Upper lobe of left lung (tissue), 6 donors: ENCODE measurements at places on chromosomes 4 and X. TPM values are rescaled to one million over a fixed set of nuclear protein-coding genes. Genes with fewer than 3 reads are reported as not detected.
A peak's percentile ranks its signal among the peaks of the same experiment; 100 is the strongest.

- no peak for DNase-seq
Measured at GRCh38 chr4:89114100-89114499, 2.8 kb downstream of the TIGD2 start.

- no peak for DNase-seq
Measured at GRCh38 chr4:7529368-7530080, 94.8 kb upstream of the PSAPL1 start.

- no peak for DNase-seq
Measured at GRCh38 chrX:124405868-124406267, 59.5 kb downstream of the SH2D1A start.

DNA sequence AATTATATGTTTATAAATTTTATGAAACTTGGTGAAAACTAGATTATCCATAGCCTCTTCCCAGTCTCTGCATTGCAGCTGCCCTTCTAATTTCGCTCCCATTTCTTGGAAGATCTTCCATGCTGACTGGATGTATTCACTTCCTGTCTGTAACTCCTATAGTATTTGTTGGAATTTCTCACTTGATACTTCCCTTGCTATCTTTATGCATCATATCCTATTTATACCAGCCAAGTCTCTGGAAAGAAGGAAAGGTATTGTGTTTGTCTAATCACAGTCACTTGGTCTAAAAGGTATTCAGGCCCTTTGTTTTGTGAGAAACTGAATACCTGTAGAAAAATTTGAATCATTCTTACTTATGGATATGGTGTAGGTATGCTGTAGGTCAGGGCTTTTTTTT is 870.9 kb upstream of the FRG1 start:
- DNase-seq, result no peak

DNA sequence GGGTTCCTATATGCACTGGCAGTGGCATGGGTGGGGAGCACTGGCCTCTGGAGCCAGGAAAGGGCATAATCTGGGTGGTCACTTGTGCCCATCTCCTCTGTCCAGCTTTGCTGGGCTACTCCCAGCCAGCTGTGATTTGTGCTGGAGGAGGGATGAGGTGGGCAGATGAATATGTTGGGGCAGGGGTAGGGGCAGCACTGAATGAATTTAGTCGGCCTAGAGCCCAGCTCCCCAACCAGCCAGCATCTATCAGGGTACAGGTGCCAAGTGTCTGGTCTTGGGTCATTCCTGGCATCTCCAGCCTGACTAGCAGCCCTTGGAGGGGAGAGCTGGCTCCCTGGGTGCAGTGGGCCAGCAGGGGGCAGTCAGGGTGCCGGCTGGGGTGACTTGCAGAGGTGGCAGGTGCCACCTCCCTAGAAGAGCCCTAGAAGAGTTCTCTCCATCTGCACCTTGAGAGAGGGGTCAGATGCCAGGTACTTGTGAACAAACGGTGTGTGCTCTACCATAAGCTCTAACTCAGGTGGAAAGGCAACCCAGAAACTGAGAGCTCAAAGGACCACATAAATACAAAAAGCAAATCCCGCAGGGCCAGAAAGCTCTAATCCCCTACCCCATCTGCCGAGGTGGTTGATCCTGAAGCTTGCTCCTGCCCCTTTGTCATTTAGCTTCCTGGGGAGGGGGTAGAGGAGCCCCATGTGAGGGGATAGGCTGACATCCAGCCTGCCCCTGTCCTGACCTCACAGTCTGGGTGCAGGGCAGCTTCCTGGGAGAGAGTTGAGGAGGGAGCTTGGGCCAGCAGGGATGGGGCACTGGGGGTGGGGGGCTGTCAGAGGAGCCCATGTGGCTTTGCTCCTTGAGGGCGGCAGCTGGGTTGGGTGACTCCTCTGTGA is 2.2 kb downstream of the SORCS2 start:
- peak; percentile 90 for DNase-seq

GRCh38 chrX:101507986-101508385 is 22.7 kb downstream of the ARMCX4 start:
- DNase-seq, result no peak

DNA sequence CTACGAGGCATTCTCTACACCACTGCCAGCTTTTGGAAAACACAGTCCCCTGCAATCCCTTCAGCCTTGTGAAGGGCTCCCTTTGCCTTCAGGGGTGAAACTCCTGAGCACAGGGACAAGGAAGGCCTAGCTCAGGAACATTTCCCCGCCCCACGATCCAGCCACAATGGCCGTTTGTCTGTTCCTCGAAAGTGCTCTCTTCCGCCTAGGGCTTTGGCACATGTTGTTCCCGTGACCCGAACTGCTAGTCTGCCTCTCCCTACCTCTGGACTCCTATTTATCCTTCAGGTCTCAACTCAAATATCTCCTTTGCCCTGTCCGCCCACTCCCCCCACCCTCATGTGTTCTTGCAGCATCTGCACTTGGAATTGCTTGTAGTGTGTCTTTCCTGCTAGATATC is 12.1 kb downstream of the FGD1 start:
- no peak for DNase-seq

The COMMD8 gene
- total RNA-seq, result 6.3 TPM

The GPR173 gene
- 0.46 TPM for total RNA-seq
